ENCODE measurements at places on chromosomes 2 and 18. TPM values are rescaled to one million over a fixed set of nuclear protein-coding genes. Genes with fewer than 3 reads are reported as not detected.

The NUP35 gene
- total RNA-seq: 23.3 TPM

DNA sequence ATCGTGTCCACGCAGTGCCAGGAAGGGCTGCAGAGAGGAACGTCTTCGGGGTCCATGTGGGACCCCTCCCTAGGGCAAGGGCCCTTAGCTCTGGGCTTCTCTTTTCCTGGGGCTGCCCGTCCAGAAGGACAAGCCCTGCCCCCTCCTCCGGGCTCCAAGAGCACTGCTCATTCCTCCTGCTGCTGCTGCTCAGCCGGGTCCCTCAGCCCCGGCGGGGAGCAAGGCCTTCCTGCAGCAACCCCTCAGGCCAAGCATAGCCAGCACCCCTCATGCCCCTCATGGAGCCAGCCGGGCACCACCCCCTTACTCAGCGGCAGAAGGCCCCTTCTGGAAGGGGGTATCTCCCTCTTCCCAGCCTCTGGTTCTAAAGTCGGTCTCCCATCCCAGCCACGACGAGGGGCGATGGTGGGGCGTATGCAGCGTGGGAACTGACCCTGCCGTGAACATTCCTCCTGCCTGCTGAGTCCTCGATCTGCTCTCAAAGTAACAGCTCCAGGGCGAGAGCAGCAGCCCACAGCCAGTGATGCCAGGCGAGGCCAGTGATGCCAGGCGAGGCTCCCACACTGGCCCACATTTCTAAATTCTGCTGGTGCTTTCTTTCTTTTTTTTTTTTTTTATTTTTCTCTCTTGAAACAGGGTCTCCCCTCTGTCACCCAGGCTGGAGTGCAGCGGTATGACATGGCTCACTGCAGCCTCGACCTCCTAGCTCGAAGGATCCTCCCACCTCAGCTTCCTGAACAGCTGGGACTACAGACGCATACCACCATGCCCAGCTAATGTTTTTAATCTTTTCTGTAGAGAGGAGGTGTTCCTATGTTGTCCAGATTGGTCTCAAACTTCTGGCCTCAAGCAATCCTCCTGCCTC, 99.7 kb downstream of the HDAC4 start:
- H3K27me3 ChIP-seq: no peaks in the 10 kb centered on the region
- DNase-seq: no peak
- H3K4me1 ChIP-seq: peaks cover 13% of the 10 kb centered on the region

The ACSL3 gene
- 84.2 TPM for total RNA-seq

DNA sequence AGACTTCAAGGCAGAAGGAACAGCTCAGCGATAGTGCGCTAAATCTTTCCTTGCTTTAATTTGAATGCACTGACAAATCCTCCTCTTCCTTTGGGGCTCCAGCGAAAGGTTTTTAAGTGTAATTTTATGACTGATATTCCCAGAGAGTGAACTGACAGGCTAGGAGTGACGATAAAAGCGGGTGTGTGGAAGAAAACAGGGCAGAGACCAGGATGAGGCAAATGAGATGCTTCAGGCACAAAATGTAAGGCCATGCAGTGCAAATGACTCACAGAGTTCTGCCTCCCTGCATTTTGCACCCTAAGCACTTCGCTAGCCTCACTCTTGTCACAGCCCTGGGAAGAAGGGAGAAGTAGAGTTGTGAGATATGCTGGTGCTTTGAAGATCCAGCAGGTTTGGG, 14.7 kb downstream of the KLHL23 start:
- no peaks in the 10 kb centered on the region for H3K4me1 ChIP-seq
- no peak for DNase-seq
- H3K36me3 ChIP-seq: no peaks in the 10 kb centered on the region

The C2orf15 gene
- under 0.01 TPM for total RNA-seq

The TMEM198 gene
- total RNA-seq: 0.18 TPM

The LIMS3 gene
- total RNA-seq: 12.7 TPM

DNA sequence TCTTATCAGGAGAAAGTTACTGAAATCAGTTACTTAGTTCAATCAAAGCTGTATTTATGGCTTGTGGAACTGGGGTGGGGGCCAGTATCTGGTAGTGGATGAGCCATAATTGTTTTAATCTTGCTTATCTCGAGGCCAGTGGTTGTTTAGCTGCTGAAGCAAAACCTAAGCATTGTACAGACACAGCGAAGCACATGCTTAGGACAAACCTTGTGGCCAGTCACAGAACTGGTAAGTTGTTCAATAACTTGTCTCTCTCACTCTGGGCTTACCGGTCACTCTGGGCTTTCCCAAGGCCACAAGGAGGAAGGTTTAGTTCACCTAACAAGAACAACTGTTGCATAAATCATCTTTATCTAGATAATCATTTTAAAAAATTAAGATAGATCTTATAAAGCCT, 296.6 kb upstream of the NETO1 start:
- no peak overlapping the region for H3K4me3 ChIP-seq
- no peak overlapping the region for H3K27ac ChIP-seq
- H3K36me3 ChIP-seq: no peaks in the 10 kb centered on the region

DNA sequence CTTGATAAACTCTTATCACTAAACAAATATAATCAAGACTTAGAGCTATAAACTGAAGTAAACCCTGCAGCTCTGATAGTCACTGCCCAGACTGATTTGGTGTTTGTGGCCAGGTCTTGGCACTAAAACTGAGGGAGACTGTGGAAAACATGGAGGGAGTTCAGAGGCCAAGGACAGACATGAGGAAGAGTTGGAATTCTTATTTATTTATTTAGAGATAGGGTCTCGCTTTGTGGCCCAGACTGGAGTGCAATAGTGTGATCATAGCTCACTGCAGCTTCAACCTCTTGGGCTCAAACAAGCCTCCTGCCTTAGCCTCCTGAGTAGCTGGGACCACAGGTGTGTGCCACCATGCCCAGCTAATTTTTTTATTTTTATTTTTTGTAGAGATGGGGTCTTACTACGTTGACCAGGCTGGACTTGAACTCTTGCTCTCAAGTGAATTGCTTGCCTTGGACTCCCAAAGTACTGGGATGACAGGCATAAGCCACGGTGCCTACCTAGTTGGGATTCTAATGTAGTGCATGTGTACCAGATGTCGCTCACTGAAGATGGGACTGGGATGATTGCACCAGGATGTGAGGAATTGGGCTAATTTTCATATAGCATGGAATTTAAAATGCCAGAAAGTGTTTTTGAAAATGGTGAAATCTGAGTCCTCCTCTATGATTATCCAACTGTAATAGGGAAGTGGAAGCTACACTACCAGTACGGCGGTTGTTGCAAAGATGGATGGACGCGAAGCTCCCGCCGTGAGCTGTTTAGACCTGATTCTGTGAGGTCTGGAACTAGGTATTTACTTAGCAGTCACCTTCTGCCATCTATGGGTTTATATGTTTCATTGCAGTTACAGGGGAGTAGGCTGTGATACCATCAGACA, 52.7 kb upstream of the CTLA4 start:
- H3K27ac ChIP-seq: no peak overlapping the region
- DNase-seq: peak; percentile 82
- H3K36me3 ChIP-seq: no peaks in the 10 kb centered on the region
- peaks cover 6% of the 10 kb centered on the region for H3K4me1 ChIP-seq

DNA sequence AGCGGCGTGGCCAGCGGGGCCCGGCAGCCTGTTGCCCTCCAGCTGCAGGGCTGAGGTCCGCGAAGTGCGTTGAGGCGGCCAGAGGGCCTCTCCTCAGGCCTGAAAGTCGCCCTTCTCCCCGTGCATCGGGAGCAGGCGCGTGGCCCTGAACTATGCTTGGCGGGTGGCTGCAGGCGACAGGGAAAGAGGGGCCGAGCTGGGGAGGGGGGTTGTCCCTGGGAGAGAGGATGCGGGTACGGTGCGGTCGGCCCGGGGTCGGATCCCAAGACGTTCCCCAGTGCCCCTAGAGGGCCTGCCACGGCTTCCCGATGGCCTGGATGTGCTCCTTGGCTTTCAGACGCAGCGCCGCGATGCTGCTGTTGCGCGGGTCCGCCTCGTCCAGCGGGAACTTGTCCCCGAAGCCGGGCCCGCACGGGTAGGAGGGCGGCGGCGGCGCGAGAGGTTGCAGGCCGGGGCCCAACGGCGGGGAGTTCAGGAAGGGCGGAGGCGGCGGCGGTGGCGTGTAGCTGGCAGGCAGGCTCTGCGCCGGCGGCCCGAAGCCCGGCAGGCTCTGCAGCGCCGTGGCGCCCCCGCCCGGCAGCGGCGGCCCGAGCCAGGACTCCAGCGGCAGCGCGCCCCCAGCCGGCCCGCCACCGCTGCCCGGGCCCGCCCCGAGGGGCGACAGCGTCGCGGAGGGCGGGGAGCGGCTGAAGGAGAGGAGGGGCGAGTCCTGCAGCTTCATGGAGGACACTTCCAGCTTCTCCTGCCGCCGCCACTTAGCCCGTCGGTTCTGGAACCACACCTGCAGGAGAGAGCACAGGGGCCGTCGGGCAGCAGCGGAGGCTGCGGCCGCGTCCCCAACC, 4.3 kb downstream of the RAX start:
- DNase-seq: no peak
- peak overlapping the region; percentile 25 for H3K4me3 ChIP-seq
- no peaks in the 10 kb centered on the region for H3K36me3 ChIP-seq
- H3K27ac ChIP-seq: no peak overlapping the region

GRCh38 chr2:28058791-28059190, 168.3 kb downstream of the BABAM2 start:
- H3K4me3 ChIP-seq: no peak overlapping the region
- H3K36me3 ChIP-seq: no peaks in the 10 kb centered on the region
- H3K27ac ChIP-seq: no peak overlapping the region
- DNase-seq: no peak
- no peaks in the 10 kb centered on the region for H3K27me3 ChIP-seq

DNA sequence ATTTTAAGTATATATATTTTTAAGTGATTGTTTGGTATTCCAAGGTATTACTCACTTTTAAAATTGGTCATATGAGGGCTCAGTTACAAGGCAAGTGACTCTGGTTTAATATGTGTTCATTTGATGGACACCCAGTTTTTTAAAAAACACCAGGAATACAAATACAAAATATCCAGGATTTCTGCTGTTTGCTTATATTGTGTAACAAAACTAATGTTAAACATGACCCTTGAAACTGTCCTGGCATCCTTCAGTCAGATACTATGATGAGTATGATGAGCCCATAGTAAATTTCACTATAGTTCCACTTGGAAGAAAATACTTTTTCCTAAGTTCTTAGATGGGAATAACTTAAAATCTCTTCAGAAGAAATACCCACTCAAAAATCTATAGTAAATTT, 11.4 kb upstream of the ONECUT2 start:
- no peak for DNase-seq
- H3K27me3 ChIP-seq: peaks cover 24% of the 10 kb centered on the region
- no peaks in the 10 kb centered on the region for H3K36me3 ChIP-seq
- H3K4me3 ChIP-seq: no peak overlapping the region
- no peaks in the 10 kb centered on the region for H3K4me1 ChIP-seq

The GAL3ST2 gene
- not detected for total RNA-seq

The ARHGAP15 gene
- not detected for total RNA-seq

GRCh38 chr18:77448046-77448445, 198.4 kb downstream of the GALR1 start:
- H3K27me3 ChIP-seq: no peaks in the 10 kb centered on the region
- no peaks in the 10 kb centered on the region for H3K4me1 ChIP-seq
- DNase-seq: no peak
- H3K4me3 ChIP-seq: no peak overlapping the region
- no peaks in the 10 kb centered on the region for H3K36me3 ChIP-seq
- no peak overlapping the region for H3K27ac ChIP-seq
